Tongue (tissue), 3 donors: ENCODE measurements at places on chromosomes 1 and 21.
A peak's percentile ranks its signal among the peaks of the same experiment; 100 is the strongest.

DNA sequence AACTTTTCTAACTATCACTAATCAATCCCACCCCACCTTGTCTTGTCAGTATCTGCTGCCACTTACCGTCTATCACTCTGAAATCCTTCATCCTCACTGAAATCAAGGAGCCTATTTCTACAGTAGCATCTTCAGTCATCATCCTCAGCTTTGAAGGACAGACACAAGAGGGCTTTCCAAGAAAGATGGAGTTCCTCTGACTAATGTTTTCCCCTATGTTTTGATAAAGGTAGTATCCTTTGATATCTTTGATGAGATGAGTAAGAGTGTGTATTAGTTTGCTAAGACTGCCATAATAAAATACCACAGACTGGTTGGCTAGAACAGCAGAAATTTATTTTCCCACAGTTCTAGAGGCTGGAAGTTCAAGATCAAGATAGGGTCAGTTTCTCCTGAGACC lies 101.8 kb upstream of the VAV3 start:
- DNase-seq, result no peak

- no peak for DNase-seq
Observed at GRCh38 chr1:112788561-112788960, 73.4 kb upstream of the PPM1J start.

- DNase-seq, result no peak
Observed at GRCh38 chr1:220076861-220077762, 12.5 kb downstream of the BPNT1 start.

DNA sequence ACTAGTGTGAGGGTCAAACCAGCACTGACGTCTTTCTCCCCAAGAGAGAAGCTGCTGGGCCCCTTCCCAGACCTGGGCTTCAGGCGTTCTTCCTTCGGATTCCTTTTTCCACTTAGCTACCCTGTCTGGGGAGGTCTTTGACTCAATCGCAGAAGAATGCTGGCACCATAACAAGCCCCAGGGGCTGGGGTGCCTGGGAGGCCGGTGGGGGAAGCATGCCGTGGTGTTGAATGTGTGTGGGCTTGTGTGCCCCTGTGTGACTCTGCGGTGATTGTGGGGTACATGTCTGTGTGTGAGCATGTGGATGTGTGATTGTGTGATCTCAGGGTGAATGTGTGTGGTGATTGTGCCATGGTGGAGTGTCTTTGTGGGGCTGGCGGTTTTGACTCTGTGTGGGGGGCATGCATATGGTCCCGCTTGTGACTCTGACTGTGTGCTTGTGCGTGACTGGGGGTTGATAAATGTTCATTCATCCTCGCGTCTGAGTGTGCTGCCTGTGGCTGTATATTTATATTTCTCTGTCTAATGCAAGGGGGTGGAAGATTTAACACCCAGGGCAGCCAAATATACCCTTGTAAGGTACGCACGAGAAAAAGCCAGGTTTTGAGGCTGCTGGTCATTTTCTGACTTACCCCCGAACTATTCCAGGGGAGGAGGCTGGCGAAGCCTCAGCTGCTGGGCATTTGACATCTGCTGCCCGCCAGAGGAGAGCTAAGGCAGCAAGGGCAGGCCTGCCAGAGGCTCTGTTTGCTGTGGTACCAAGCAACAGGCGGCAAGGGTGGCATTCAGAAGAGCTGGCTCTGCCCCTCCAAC lies 1.1 kb upstream of the SYNC start:
- DNase-seq, result peak; percentile 85

DNA sequence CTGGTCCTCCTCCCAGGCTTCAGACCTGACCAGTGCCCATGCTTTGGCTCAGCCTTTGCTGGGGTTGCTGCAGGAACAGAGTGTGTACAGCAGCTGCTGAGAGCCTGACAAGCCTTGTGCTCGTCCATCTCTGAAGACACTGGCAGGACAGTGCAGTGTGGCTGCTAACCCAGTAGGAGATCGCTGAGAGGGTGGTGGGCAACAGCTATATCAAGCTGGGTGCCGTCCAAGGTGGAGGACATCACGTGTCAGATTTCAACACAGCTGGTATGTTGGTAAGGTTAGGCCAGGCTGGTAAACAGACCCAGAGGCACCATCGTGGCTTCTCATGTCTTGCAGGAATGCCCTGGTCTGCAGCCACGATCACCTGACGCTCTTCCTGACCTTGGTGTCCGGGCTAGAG lies 17.9 kb upstream of the SLC25A34 start:
- DNase-seq, result no peak

- DNase-seq, result no peak
Observed at GRCh38 chr1:167790117-167790516, 68.3 kb downstream of the MPZL1 start.

DNA sequence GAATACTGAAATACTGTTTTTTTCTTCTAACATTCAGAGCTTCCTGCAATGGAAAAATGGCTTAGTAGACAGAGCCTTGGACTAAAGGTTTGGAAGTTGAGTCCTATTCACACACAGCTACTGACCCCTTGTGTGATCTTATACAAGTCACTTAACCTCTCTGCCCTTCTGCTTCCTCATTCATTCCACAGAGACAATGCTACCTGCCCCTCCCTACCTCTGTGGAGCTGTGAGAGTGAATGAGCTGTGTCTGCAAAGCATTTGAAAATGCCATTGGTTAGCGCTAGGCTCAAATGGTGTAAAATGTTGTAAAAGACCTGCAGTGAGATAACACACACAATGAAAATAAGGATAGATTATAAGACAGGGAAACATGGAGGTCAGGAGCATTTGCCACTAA lies 214.4 kb downstream of the BARHL2 start:
- DNase-seq, result no peak

DNA sequence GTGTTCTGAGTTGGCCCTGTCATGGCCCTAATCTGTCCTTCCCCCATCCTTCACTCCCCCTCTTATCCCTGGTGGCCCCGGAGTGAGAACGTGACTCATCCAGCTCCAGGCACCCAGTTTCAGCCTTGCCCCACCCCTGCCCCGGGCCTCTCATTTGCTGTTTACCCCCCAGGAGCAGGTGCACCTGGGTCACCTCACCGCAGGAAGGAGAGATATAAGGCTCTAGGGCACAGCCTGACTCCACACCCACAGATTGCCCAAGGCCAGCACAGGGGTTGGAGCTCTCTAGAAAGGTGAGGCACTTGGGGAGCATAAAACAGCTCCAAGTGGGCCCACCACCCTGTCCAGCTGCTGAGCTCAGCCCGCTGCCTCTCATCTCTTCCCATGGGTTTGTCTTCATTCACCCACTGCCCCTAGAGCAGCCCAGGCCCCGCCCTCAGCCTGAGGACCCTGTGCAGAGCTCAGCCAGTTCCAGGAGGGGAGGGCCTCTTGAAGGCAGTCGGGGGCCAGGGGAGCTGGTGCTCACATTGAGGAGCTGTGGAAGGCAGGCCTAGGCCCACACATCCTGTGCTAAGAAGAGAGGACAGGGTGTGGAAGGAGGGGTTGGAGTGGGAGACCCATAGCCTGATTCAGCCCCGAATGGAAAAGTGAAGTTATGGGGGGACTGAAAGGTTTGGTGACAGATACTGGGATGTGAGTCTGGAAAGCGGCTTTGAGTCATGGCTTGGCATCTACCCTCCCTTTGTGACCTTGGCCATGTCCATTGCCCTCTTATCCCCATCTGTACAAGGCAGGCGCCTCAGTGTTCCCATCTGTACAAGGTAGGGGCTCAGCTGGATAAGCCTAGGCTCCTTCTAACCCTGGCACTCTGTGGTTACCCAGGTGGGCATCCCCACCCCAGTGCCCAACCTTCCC lies 16.1 kb upstream of the GPR37L1 start:
- DNase-seq, result no peak

- peak; percentile 60 for DNase-seq
Observed at GRCh38 chr1:156571261-156571852, 1.0 kb downstream of the IQGAP3 start.

DNA sequence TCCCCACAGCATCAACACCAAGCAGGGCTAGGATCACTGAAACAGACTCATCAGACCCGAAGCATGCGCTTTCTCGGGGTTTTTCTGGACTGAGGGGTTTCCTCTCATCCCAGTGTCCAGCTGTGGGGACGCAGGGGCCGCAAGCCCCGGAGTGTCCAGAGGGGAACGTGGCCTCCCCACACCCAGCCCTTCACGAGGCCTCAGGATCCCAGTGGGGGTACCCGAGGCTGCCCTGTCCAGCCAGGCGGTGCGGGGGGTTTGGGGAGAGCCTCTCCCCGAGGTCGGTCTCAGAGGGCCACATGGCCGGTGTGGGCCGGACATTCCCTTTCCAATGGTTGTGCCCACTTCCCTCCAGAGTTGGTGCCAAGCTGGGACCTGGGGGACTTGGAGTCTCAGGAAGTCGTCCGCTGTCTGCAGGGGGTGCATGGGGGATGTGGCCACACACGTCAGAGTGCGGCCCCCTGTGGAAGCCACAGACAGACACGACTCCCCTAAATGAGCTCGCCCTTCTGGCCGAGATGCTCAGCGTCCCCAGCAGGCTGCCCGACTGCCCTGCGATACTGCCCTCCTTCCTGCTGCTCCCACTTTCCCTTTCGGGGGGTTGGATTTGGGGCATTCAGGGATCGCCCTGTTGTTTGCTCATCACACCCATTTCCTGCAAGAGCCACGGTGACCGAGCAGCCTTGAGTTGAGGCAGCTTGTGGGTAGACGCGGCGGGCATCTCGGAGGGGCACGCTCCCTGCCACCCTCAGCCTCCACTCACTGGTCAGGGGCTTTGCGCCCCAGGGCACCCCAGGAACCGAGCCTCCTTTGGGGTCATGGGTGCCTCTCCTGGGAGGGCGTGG lies 4.1 kb downstream of the COL6A1 start:
- DNase-seq, result no peak
